ENCODE measurements at places on chromosomes 2 and 18.
A peak's percentile ranks its signal among the peaks of the same experiment; 100 is the strongest.

GRCh38 chr18:68494802-68495581 lies 219.9 kb downstream of the TMX3 start:
- peak; percentile 1 for DNase-seq

GRCh38 chr2:183493040-183493439 lies 368.8 kb downstream of the NUP35 start:
- DNase-seq, result no peak

- DNase-seq, result peak; percentile 22
These were observed 63.5 kb upstream of the RASGRP3 start for GRCh38 chr2:33412920-33413319.

- no peak for DNase-seq
These were observed 998 bp upstream of the SLC66A3 start for GRCh38 chr2:11154016-11154922.

DNA sequence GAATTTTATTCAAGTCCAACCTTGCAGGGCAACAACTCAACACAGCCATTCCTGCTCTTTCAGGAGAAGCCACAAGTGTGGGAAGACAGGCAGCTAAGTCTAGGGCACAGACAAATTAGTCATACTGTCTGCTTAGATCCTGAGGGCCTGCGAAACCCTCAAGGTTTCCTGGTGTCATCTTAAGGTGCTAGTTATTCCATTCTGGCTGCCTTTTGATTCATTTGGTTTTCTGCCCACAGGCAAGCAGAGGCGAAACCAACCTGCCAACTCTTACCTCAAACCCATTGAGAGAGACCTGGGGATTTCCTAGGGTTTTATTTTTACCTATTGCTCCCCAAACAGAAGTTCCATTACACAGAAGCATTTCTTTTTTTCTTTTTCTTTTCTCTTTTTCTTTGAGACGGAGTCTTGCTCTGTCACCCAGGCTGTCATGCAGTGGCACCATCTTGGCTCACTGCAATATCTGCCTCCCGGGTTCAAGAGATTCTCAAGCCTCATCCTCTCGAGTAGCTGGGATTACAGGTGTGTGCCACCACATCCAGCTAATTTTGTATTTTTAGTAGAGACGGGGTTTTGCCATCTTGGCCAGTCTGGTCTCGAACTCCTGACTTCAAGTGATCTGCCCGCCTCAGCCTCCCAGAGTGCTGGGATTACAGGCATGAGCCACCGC lies 23.7 kb upstream of the SCYGR1 start:
- DNase-seq, result peak; percentile 63

- DNase-seq, result no peak
These were observed 64.1 kb downstream of the CCDC93 start for GRCh38 chr2:117949806-117950205.

DNA sequence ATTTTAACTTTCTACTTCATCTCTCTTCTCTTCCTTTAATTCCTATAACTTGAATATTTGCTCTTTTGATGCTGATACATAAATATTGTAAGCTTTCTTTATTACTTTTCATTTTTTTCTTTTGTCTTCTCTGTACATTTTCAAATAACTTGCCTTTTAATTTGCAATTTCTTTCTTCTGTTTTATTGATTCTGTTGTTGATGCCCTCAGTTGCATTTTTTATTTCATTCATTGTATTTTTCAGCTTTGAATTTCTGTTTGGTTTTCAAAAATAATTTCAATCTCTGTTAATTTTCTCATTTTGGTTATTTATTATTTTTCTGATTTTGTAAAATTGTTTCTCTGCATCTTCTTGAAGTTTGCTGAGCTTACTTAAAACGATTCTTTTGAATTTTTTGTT lies 47.0 kb downstream of the AQP4 start:
- DNase-seq, result no peak

DNA sequence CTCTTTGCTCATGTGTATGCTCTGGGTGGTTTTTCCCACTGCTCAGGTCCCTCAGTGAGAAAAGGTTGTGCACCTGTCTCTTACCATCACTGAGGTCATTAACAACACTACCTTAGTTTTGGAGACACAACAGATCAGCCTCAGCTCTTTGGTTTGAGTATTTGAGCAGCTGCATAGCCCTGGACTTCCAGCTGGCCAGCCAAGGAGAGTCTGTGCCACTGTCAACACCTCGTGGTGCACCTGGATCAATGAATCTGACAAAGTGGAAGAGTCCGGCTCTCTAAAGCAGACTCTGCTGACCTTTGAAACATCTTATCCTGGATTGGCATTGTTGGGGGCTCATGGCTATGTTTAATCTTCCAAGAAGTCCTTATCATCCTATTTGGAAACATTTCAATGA lies 30.0 kb downstream of the SERPINB8 start:
- DNase-seq, result no peak

DNA sequence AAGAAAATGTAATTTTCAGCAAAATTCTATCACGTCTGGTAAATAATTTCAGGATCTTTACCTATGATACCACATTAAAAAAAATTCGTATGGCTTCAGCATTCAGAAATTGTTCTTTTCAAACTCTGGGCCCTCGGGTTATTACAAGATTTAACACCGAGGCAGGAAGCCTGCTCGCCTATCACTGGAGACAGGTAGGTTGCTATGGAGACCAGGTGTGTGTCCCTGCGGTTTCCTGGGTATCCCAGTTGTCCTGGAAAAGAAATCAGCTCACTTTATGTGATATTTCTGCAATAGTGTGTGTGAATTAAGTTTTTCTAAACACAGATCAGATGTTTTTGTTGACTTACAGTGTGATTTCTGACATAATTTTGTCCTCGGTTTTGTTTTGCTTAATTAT lies 14.2 kb downstream of the HPCAL1 start:
- DNase-seq, result no peak

GRCh38 chr18:8617907-8618306 lies 8.7 kb downstream of the RAB12 start:
- DNase-seq, result no peak

GRCh38 chr18:45527891-45528290 lies 87.4 kb upstream of the SLC14A2 start:
- DNase-seq, result no peak
